ENCODE measurements at places on chromosomes 4 and X.

DNA sequence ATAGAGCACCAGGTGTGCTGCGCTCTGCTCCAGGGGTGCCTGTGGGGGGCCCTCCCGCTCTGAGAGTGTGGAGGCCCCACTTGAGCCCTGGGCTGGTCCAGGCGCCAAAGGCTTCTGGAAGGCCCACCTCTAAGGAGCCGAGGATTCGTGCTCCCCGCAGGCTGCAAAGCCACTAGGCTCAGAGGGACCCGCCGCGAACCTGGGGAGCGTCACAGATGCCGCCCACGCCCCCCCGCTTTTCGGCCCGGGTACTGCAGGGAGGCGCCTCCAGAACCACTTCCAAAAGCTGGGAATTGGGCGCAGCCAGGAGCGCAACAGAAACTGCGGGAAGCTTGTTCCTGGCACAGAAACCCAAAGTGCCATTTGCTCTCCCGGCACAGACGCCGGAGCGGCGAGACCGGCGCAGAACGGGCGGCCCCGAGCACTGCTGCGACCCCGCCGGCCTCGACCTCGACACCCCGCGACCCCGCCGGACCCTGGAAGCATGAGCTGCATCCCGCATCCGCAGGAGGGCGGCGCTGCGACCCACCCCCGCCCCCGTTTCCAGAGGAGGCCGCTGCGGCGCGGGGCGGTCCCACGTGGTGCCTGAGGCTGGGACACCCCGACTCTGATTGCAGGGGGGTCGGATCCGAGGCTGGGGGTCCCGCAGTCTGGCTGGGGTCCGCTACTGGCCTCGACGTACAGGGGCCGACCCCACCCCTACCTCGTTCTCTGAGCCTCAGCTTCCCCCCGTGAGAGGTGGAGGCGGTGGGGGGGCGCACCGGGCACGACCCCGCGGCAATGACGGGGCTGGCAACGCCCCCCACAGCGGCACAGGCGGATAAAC lies 30.8 kb downstream of the CPLX1 start:
- H3K27ac ChIP-seq = no peak overlapping the region
- DNase-seq = peak; percentile 47
- H3K4me3 ChIP-seq = peak overlapping the region; percentile 57
- no peaks in the 10 kb centered on the region for H3K36me3 ChIP-seq
- peaks cover 66% of the 10 kb centered on the region for H3K27me3 ChIP-seq

- H3K27ac ChIP-seq = peak overlapping the region; percentile 36
- H3K36me3 ChIP-seq = peaks cover 67% of the 10 kb centered on the region
- no peak overlapping the region for H3K4me3 ChIP-seq
- H3K27me3 ChIP-seq = peaks cover 14% of the 10 kb centered on the region
These were observed 17.0 kb upstream of the MSANTD1 start for GRCh38 chr4:3232001-3232400.

DNA sequence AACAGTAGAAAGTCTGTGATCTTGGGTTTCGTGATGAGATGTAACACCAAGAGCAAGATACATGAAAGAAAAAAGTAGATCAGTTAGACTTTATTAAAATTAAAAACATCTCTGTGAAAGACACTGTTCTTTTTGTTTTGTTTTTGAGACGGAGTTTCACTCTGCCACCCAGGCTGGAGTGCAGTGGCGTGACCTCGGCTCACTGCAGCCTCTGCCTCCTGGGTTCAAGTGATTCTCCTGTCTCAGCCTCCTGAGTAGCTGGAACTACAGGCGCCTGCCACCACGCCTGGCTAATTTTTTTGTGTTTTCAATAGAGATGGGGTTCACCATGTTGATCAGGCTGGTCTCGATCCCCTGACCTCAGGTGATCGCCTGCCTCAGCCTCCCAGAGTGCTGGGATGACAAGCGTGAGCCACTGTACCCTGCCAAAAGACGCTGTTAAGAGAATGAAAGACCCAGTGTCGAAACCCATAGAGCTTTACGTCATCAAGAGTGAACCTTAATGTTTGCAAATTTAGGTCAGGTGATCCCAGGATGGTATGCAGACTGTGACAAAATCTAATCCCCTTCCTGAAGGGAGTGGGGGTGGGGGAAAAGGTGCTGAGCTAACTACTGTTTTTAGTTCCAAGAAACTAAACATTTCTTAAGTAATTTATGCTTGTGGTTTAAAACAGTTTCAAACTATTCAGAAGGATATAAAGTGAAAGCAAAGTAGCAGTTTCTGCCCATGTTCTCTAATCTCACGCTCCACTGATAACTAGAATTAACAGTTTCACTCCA lies 8.0 kb downstream of the OFD1 start:
- peaks cover 21% of the 10 kb centered on the region for H3K36me3 ChIP-seq
- H3K4me3 ChIP-seq = no peak overlapping the region
- H3K4me1 ChIP-seq = peaks cover 10% of the 10 kb centered on the region
- DNase-seq = no peak

DNA sequence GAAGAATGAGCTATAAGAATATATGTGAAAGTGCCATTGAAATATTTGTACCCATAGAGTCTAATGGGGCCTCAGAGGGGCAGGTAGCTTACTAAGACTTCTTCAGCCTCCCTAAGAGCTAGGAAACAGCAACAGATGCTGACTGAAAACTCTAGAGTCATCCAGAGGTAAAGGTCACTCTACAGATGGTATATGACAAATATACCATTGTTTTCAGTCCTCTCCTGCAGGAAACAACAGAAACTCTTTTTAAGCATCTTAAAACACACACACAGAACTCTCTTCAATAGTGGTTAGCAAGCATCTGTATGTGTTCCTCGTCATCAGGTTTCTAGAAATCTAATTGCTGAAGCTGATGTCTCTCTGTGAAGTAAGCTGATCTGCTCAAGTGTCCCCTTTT lies 313.8 kb upstream of the GATB start:
- H3K4me1 ChIP-seq = peaks cover 21% of the 10 kb centered on the region
- no peak overlapping the region for H3K27ac ChIP-seq
- H3K4me3 ChIP-seq = no peak overlapping the region
- H3K36me3 ChIP-seq = no peaks in the 10 kb centered on the region
- DNase-seq = no peak
- H3K27me3 ChIP-seq = no peaks in the 10 kb centered on the region

DNA sequence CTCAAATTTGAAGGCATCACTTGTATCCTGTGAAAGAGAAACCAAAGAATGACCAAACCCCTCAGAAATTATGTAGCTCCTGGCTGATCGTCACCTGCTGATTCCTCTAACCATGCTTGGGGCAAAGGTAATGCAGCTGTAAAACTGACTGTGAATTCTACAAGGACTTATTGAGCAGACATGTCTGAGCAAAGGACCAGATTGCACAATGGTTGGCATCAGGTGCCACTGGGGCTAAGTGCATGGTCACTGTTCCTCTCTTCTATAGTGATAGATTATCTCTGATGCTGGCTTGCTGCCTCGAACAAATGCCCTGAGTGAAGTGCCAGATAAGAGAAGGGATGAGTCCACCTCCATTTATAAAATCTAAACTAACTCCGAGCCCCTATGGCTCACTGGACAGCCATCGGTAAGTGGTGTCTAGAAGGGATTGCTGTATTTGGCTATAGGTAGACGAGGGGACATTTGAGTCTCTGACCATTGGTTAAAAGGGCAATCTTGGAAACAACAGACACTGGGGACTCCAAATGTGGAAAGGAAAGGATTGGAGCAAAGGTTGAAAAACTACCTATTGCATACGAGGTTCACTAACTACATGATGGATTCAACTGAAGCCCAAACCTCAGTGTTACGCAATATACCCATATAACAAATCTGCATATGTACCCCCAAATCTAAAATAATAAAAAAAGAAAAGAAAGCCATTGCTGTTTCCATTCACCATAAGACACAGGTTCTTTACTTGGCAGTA lies 110.7 kb upstream of the IGSF1 start:
- no peak for DNase-seq
- H3K27me3 ChIP-seq = no peaks in the 10 kb centered on the region
- no peak overlapping the region for H3K4me3 ChIP-seq
- H3K36me3 ChIP-seq = peaks cover 11% of the 10 kb centered on the region

GRCh38 chrX:31199840-31200114 lies 127.9 kb upstream of the FTHL17 start:
- DNase-seq = no peak
- peaks cover 31% of the 10 kb centered on the region for H3K4me1 ChIP-seq
- no peak overlapping the region for H3K27ac ChIP-seq

GRCh38 chr4:2253160-2254084 lies 8.5 kb downstream of the MXD4 start:
- H3K27ac ChIP-seq = peak overlapping the region; percentile 66
- no peak overlapping the region for H3K4me3 ChIP-seq
- DNase-seq = peak; percentile 7
- H3K4me1 ChIP-seq = peaks cover 13% of the 10 kb centered on the region
- no peaks in the 10 kb centered on the region for H3K27me3 ChIP-seq

- no peaks in the 10 kb centered on the region for H3K36me3 ChIP-seq
- peaks cover 38% of the 10 kb centered on the region for H3K4me1 ChIP-seq
- H3K4me3 ChIP-seq = no peak overlapping the region
- no peak overlapping the region for H3K27ac ChIP-seq
- DNase-seq = no peak
These were observed 44.4 kb downstream of the DIAPH2 start for GRCh38 chrX:96729053-96729452.

- no peaks in the 10 kb centered on the region for H3K4me1 ChIP-seq
- no peak overlapping the region for H3K27ac ChIP-seq
- DNase-seq = no peak
- no peaks in the 10 kb centered on the region for H3K27me3 ChIP-seq
- H3K4me3 ChIP-seq = no peak overlapping the region
- no peaks in the 10 kb centered on the region for H3K36me3 ChIP-seq
These were observed 21.0 kb upstream of the DOCK11 start for GRCh38 chrX:118474586-118474985.

- no peaks in the 10 kb centered on the region for H3K36me3 ChIP-seq
- DNase-seq = no peak
These were observed 312.1 kb downstream of the PPP1R2C start for GRCh38 chrX:42465821-42466220.

DNA sequence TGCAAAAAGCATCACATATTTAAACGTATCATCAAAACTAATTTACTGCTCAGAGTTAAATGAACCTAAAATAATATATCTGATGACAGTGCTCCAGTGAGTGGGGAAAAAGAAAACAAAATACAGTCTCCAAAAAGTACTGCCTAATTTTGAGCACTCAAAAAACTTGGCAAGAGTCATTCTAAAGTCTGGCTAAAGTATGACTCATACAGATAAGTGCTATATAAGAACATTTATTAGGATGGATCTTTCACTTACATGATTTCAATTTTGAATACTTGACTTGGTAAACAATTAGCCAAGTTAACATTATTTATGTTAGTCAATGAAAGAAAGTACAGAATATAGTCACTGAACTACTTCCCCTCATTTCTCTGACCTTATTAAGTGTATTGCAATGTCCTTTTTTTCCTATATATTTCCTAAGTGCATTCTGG lies 27.2 kb downstream of the FBXO8 start:
- no peak for DNase-seq
- H3K4me1 ChIP-seq = no peaks in the 10 kb centered on the region
- H3K27me3 ChIP-seq = no peaks in the 10 kb centered on the region
- H3K4me3 ChIP-seq = no peak overlapping the region
- H3K36me3 ChIP-seq = no peaks in the 10 kb centered on the region

- H3K4me3 ChIP-seq = no peak overlapping the region
- peaks cover 7% of the 10 kb centered on the region for H3K27me3 ChIP-seq
- H3K27ac ChIP-seq = no peak overlapping the region
- no peak for DNase-seq
- H3K4me1 ChIP-seq = peaks cover 4% of the 10 kb centered on the region
These were observed 25.6 kb upstream of the PRDM8 start for GRCh38 chr4:80171656-80172055.

- no peaks in the 10 kb centered on the region for H3K27me3 ChIP-seq
- DNase-seq = no peak
These were observed 29.1 kb downstream of the SETD7 start for GRCh38 chr4:139526928-139527327.

- H3K27ac ChIP-seq = no peak overlapping the region
- no peaks in the 10 kb centered on the region for H3K36me3 ChIP-seq
- H3K27me3 ChIP-seq = no peaks in the 10 kb centered on the region
- H3K4me3 ChIP-seq = no peak overlapping the region
These were observed 353.9 kb downstream of the AFF2 start for GRCh38 chrX:148854306-148854705.

DNA sequence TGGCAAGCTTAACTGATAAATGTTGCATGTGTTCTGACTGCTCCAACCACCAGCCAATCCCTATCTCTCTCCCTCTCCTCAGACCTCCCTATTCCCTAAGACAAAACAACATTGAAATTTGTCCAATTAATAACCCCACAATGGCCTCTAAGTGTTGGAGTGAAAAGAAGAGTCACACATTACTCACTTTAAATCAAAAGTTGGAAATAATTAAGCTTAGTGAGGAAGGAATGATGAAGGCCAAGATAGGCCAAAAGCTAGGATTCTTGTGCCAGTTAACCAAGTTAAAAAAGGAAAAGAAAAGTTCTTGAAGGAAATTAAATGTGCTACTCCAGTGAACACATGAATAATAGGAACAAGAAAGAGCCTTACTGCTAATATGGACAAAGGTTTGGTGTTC lies 55.6 kb downstream of the FBXW7 start:
- H3K27ac ChIP-seq = no peak overlapping the region
- H3K27me3 ChIP-seq = no peaks in the 10 kb centered on the region
- H3K4me1 ChIP-seq = peaks cover 19% of the 10 kb centered on the region
- DNase-seq = no peak
- H3K4me3 ChIP-seq = no peak overlapping the region
- H3K36me3 ChIP-seq = peaks cover 18% of the 10 kb centered on the region

GRCh38 chrX:27863809-27864208 lies 56.0 kb downstream of the MAGEB10 start:
- H3K27me3 ChIP-seq = peaks cover 30% of the 10 kb centered on the region
- no peaks in the 10 kb centered on the region for H3K36me3 ChIP-seq
- H3K4me1 ChIP-seq = peaks cover 6% of the 10 kb centered on the region
- H3K27ac ChIP-seq = no peak overlapping the region

DNA sequence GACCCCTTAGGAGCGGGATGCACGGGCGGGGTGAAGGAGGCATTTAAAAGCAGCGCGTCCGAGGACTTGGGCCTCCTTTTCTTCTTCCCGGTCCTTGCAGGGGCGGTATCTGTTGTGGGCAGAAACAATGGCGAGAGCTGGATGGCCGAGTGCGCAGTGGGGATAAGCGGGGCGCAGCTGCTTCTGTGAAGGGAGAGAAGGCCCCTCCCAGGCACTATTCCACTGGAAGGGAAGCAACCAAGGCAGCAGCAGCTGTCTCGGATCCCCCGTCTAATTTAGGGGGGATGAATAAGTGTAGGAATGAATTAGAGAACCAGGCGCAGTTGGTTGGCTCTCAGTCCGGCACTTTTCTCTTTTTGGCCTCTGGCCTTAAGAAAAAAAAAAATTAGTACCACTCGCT lies 995 bp downstream of the SMARCA5 start:
- peak overlapping the region; percentile 98 for H3K27ac ChIP-seq
- peaks cover 35% of the 10 kb centered on the region for H3K36me3 ChIP-seq
- H3K27me3 ChIP-seq = no peaks in the 10 kb centered on the region
- peak overlapping the region; percentile 97 for H3K4me3 ChIP-seq
- H3K4me1 ChIP-seq = peaks cover 18% of the 10 kb centered on the region
- DNase-seq = peak; percentile 45

DNA sequence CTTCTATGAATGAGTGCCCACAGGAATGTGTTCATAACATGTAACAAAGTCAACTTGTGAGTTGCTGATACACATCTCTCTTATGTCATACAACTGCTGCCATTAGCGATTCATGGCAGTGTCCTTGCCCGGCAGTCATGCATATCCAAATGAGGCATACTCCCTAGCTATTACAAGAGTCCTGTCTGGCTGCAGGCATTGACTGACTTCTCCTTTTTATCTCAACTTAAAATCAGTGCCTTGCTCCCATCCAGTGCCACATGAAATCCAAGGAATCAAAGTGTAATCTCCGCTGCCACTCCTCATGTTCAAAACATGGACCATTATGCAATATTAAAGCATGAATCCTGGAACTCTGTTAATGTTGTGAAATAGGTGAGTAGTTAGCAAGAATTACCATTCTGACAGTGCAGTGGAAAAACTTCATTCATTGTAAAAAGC lies 348.9 kb upstream of the FTHL17 start:
- no peak overlapping the region for H3K27ac ChIP-seq
- peaks cover 12% of the 10 kb centered on the region for H3K4me1 ChIP-seq
- H3K4me3 ChIP-seq = no peak overlapping the region
- H3K36me3 ChIP-seq = no peaks in the 10 kb centered on the region
- DNase-seq = no peak
- no peaks in the 10 kb centered on the region for H3K27me3 ChIP-seq

Data from WTC11 (cell line).